Adrenal gland (tissue), 19 donors: ENCODE measurements at places on chromosomes 5 and 9. TPM values are rescaled to one million over a fixed set of nuclear protein-coding genes. Genes with fewer than 3 reads are reported as not detected.

DNA sequence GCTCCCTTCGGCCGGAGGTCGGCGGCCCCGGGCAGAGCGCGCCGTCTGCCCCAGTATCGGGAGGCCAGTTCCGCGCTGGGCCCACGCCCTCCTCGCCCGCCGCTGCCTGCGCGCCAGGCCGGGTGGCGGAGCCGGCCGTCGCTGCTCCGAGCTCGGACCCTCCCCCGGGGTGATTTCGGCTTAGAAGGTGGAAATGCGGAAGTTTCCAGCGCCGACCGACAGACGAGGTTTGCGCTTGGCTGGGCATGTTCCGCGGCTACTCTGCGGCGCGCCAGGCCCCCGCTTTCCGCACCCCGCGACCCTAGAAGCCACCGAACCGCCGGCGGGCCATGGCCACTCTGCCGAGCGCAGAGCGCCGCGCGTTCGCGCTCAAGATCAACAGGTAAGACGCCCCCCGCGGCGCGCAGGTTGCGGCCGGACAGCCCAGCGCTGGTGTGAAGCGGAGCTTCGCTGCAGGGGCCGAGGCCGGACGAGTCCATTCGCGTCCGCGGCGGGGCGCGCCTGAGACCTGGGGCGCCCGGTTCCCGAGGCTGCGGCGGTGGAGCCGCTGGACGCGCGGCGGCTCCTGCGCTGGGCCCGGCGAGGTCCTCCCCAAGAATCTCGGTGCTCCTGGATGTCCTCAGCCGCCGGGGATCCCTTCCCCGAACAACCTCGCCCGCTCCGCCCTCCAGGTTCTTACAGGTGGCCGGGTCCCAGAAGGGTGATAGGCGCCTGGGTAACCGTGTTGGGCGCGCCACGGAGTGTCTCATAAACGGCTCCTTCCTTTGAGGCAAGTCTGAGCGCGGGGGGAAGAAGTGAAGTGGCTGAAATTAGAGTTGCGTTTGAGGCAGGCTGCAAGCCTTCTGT, at the start of gene DOCK8:
Gene DOCK8 (plus strand): TSS at position 218 of the 846 bp plus-strand sequence. CDS start 112 bp downstream, at position 330.
- peak; percentile 79 for DNase-seq
- H3K4me3 ChIP-seq = peak within 1 kb of the TSS; percentile 82
- peaks cover 32% of the 10 kb centered on the region for H3K4me1 ChIP-seq
- peak within 1 kb of the TSS; percentile 88 for H3K27ac ChIP-seq
- no peaks in the 10 kb centered on the region for H3K27me3 ChIP-seq
- no peaks in the 10 kb centered on the region for H3K36me3 ChIP-seq

GRCh38 chr5:56561-57290, 35.2 kb upstream of the PLEKHG4B start:
- H3K4me1 ChIP-seq = no peaks in the 10 kb centered on the region
- H3K27me3 ChIP-seq = peaks cover 15% of the 10 kb centered on the region
- H3K27ac ChIP-seq = no peak overlapping the region

Gene SPINK13
- total RNA-seq = 3.2 TPM

Gene PCDHGA2
- total RNA-seq = 3.4 TPM

Gene SV2C
- 0.96 TPM for total RNA-seq

- H3K4me3 ChIP-seq = no peak overlapping the region
- H3K27ac ChIP-seq = no peak overlapping the region
- H3K36me3 ChIP-seq = no peaks in the 10 kb centered on the region
- H3K27me3 ChIP-seq = no peaks in the 10 kb centered on the region
- no peak for DNase-seq
- no peaks in the 10 kb centered on the region for H3K4me1 ChIP-seq
Measured at GRCh38 chr9:82091100-82091499, 102.5 kb downstream of the SPATA31D1 start.

DNA sequence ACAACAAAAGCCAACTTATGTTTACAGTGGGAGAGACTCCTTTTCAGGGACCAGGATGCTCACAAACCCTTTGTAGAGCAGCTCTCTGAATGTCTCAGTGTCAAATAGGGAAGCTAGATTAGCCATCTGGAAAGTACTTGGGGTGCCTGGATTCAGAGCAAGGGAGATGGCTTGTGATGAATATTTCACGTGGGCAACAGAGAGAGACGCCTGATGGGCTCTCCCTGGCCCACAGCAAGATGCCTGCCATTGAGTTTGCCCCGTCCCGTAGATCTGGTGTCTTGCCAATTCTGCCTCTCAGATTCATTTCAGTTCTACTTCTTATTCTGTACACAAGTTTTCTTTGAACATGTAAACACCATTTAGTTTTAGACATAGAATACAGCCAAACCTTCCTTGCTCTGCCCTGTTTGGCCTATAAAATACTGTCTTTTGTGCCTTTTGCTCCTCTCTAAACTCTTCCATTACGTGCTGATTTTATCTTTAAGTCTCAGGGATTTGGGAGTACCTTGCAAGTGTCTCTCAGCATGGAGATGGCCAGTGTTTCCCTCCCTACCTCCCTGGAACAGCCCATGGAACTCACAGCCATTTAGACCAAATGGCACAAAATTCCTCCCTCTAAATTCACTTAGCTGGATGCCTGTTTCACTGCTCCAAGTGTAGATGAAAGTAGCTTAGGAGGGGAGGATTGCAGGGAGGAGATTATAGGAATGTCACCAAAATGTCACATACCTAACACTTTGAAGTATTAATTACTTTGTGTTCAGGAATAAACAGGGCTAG, 234.3 kb downstream of the SAXO1 start:
- H3K27ac ChIP-seq = no peak overlapping the region
- no peak overlapping the region for H3K4me3 ChIP-seq
- H3K4me1 ChIP-seq = no peaks in the 10 kb centered on the region

Gene FREM1
- 11.1 TPM for total RNA-seq

GRCh38 chr5:95029569-95030366, 255.1 kb downstream of the MCTP1 start:
- H3K36me3 ChIP-seq = no peaks in the 10 kb centered on the region
- no peak overlapping the region for H3K4me3 ChIP-seq
- no peaks in the 10 kb centered on the region for H3K4me1 ChIP-seq
- no peak overlapping the region for H3K27ac ChIP-seq

- H3K4me1 ChIP-seq = peaks cover 7% of the 10 kb centered on the region
- no peak overlapping the region for H3K27ac ChIP-seq
- H3K27me3 ChIP-seq = no peaks in the 10 kb centered on the region
- no peaks in the 10 kb centered on the region for H3K36me3 ChIP-seq
Measured at GRCh38 chr9:75995066-75995465, 104.6 kb downstream of the PCSK5 start.

DNA sequence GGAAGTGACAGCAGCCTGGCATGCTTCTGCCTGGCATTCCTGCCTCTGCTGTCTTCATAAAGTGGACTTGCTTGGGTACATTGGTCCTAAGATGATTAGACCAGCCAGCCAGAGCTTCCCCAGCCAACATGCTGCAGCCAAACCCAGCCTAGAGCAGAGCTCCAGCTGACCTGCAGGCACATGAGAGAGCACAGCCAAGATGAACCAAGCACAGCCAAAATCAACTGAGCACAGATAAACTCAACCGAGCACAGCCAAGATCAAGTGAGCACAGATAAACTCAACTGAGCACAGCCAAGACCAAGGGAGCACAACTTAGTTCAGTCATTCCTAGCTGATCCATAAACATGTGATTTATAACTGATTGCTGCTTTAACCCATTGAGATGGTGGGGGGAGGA, 266.5 kb downstream of the MSX2 start:
- H3K4me3 ChIP-seq = no peak overlapping the region
- H3K27me3 ChIP-seq = peaks cover 4% of the 10 kb centered on the region
- no peak for DNase-seq
- no peaks in the 10 kb centered on the region for H3K36me3 ChIP-seq

Gene MYMK
- not detected for total RNA-seq

Gene SIL1
- 130 TPM for total RNA-seq

GRCh38 chr5:180640861-180641565, 8.4 kb downstream of the FLT4 start:
- no peaks in the 10 kb centered on the region for H3K36me3 ChIP-seq
- no peaks in the 10 kb centered on the region for H3K27me3 ChIP-seq
- no peak for DNase-seq
- no peaks in the 10 kb centered on the region for H3K4me1 ChIP-seq
- no peak overlapping the region for H3K4me3 ChIP-seq

DNA sequence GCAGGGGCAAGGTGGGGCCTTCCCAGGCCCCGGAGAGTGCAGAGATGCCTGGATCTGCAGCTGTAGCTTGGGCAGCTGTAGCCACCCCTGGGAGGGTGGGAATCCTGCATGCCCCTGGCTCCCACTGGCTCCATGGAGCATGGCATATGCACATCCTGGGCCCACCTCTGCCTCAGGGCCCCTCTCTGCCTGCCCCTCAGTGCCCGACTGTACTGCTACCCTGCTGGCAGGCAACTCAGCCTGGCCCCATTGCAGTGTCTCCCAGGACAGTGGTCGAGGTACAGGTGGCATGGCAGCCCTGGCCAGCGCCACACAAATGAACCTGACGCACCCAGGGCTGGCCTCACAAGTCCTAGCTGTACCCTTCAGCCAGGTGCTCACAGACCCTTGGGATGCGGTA, 23.9 kb downstream of the JMY start:
- no peak for DNase-seq
- no peak overlapping the region for H3K4me3 ChIP-seq

DNA sequence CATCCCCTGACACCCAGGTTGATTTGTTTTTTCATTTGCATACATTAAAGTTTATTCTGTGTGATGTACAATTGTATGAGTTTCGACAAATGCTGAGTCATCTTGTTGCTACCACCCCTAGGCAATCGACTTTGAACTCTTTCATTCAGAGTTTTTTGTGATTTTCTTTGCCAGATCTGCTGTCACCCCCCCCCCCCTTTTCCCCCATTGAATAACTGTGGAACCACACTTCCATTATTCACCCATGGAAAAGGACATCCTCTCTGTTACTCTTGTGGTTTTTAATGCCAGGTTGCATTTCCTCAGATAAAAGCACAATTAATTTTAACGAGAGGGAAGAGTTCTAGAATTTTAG, 13.7 kb upstream of the FAM120AOS start:
- H3K4me3 ChIP-seq = no peak overlapping the region
- no peak for DNase-seq
- no peaks in the 10 kb centered on the region for H3K36me3 ChIP-seq
- H3K27me3 ChIP-seq = no peaks in the 10 kb centered on the region

GRCh38 chr9:36872641-36873040, 161.4 kb downstream of the PAX5 start:
- no peak for DNase-seq
- H3K27ac ChIP-seq = no peak overlapping the region
- H3K4me1 ChIP-seq = peaks cover 8% of the 10 kb centered on the region
- H3K27me3 ChIP-seq = no peaks in the 10 kb centered on the region

GRCh38 chr9:71910650-71911060, 338 bp downstream of the ABHD17B start:
- H3K4me3 ChIP-seq = peak overlapping the region; percentile 83
- DNase-seq = no peak
- H3K4me1 ChIP-seq = peaks cover 15% of the 10 kb centered on the region

Gene TEK
- total RNA-seq = 19.6 TPM

DNA sequence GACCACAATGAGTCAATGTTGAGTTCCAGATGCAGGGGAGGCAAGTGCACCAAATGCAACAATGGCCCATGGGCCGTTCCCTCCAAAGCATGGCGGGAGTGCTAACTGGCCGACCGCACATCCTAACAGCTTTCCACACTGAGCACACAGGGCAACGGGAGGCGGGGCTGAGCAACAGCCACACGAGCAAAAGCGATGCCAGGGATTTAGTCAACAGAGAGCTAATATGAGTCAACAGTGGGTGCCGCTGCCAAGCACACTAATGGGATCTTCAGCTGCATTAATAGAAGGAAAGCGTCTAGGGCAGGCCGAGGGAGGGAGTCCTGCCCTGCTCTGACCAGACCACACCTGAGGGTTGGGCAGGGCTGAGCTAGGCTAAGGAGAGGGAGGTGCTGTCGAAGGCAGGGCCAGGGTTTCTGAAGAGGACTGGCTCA, 4.6 kb downstream of the EPB41L4B start:
- H3K27me3 ChIP-seq = no peaks in the 10 kb centered on the region
- no peaks in the 10 kb centered on the region for H3K36me3 ChIP-seq
- no peak overlapping the region for H3K27ac ChIP-seq
- no peak overlapping the region for H3K4me3 ChIP-seq

- no peaks in the 10 kb centered on the region for H3K36me3 ChIP-seq
- H3K4me1 ChIP-seq = no peaks in the 10 kb centered on the region
- no peak overlapping the region for H3K27ac ChIP-seq
Measured at GRCh38 chr9:131366761-131367401, 27.0 kb upstream of the PRRC2B start.

Gene SHC3
- total RNA-seq = 16.0 TPM

DNA sequence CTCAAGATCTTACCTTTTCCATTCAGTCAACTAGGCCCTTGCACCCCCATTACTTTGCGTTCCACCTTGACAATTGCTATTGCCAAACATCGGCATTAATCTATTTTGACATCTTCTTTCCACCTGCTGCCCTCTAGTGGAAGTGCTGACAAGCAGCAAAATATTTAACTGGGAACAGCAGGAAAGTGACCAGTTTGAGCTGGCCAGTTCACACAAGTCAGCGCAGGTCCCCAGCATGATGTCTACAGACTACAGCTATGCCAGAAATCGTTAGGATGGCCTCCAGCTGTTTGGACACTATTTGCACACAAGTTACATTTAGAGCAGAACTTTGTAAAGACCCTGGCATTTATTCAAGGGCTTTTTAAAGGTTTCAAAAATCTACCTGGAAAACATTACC, 160.1 kb downstream of the GHR start:
- no peak overlapping the region for H3K4me3 ChIP-seq
- no peak overlapping the region for H3K27ac ChIP-seq
- DNase-seq = peak; percentile 47

Gene ANGPTL2
- total RNA-seq = 9.7 TPM

DNA sequence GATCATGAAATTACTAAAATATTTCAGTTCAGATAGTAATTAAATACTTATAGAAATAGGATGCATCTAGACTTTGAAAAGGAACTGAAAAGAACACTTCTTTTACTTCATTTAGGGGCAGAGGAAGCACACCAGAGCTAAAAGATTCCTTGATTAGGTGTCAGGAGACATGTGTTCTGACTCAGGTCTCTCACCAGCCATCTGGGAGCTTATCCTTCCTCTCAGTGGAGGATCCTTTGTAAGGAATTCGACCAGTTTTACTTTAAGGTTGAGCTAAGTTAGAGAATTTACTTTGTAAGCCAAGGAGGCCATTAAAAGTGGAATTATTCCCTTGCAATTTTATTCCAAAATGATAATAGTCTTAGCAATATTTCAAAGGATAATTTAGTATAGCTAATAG, 16.7 kb downstream of the VCAN start:
- H3K27ac ChIP-seq = no peak overlapping the region
- DNase-seq = no peak
- no peaks in the 10 kb centered on the region for H3K27me3 ChIP-seq
- H3K36me3 ChIP-seq = no peaks in the 10 kb centered on the region
- H3K4me1 ChIP-seq = no peaks in the 10 kb centered on the region

GRCh38 chr5:140498591-140498990, 48.9 kb upstream of the EIF4EBP3 start:
- H3K27me3 ChIP-seq = no peaks in the 10 kb centered on the region
- no peak for DNase-seq
- no peak overlapping the region for H3K27ac ChIP-seq

Gene IFNE
- not detected for total RNA-seq

GRCh38 chr9:78676623-78677022, 379.7 kb downstream of the PSAT1 start:
- no peak for DNase-seq
- no peaks in the 10 kb centered on the region for H3K36me3 ChIP-seq
- no peak overlapping the region for H3K27ac ChIP-seq
- no peaks in the 10 kb centered on the region for H3K4me1 ChIP-seq
- H3K27me3 ChIP-seq = no peaks in the 10 kb centered on the region

- H3K4me1 ChIP-seq = peaks cover 9% of the 10 kb centered on the region
- no peak for DNase-seq
- peak overlapping the region; percentile 64 for H3K4me3 ChIP-seq
- no peak overlapping the region for H3K27ac ChIP-seq
- H3K36me3 ChIP-seq = no peaks in the 10 kb centered on the region
Measured at GRCh38 chr9:129698254-129698757, 32.9 kb downstream of the PRRX2 start.

GRCh38 chr5:172043865-172044264, 37.4 kb upstream of the FBXW11 start:
- no peaks in the 10 kb centered on the region for H3K27me3 ChIP-seq
- H3K4me1 ChIP-seq = peaks cover 8% of the 10 kb centered on the region
- no peak for DNase-seq
- H3K27ac ChIP-seq = no peak overlapping the region
- H3K4me3 ChIP-seq = no peak overlapping the region
